ENCODE measurements at places on chromosomes 4 and X.

DNA sequence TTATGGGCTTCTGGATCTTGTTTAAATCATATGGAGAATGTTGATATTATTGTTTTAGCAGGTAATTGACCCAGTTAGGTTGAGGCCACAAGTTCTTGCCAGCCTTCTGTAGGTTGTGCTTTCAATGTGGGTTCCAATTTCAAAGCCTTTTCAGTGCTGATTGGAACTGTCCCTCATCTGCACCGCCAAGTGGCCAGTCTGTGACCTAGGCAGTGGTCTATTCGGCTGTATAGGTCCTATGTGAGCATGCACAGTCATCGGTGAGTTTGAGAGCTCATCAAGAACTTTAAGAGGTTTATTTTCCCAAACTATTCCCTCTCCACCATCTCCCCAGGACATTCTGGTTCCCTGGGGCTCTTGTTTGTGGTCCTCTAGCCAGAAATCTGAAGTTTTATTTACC lies 35.7 kb downstream of the DDX53 start:
- no peak for DNase-seq

DNA sequence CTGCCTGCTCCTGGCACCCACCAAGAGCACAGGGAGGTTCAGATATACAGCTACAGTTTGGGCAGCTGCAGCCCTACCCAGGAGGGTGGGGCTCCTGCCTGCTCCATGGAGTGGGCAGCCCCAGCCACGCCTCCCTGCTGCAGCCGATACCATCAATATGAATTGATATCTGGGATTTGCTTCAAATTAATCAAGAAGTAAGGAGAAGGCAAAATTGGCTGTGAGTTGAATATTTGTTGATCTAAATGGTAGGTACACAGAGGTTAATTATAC lies 31.2 kb upstream of the ZNF280C start:
- no peak for DNase-seq

DNA sequence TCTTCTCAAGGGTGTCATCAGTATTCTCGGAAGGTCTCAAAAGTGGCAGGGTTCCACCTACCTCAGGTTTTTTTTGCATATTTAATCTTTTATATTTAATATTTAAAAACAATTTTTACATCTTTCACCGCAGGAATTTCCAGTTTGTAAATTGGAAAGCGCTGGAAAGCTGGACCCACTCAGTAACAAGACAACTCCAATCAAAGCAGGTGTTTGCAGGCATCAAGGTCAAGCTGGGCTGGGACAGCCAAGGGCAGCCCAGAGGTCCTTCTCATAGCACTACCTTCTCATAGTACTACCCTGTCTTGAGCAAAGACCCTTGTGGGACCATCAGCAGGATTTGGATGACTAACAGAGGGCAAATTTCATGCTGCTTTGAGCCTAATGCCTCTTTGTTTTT lies 160.1 kb downstream of the TET2 start:
- no peak for DNase-seq

GRCh38 chrX:26254436-26254835 lies 38.5 kb downstream of the MAGEB5 start:
- no peak for DNase-seq

DNA sequence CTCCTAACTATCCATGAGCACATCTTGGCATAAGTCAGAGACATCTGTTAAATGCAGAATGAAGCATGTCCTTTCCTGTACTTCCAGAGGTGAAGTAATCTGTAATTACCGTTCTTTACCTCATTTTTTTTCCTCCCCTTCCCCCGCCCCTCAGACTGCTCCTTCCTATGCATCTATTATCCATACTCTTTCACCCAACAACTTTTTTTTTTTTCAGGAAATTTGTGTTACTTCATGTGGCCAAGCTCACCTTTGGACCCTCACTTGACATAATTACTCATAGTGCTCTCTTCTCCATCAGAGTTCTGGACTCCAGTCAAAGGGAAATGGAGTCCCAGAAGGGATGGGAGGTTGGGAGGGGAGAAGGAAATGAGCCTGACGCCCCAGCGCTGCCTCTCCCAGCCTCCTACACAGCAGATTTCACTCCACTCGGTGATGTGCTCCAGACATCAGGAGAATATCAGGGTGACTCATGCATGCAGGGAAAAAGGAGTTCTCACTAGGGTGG lies 568.8 kb downstream of the STIM2 start:
- DNase-seq = no peak

Data from mesothelial cell of epicardium (in vitro differentiated cells).